Transverse colon (tissue), 4 donors: ENCODE measurements at places on chromosomes 4 and X.
A peak's percentile ranks its signal among the peaks of the same experiment; 100 is the strongest.

DNA sequence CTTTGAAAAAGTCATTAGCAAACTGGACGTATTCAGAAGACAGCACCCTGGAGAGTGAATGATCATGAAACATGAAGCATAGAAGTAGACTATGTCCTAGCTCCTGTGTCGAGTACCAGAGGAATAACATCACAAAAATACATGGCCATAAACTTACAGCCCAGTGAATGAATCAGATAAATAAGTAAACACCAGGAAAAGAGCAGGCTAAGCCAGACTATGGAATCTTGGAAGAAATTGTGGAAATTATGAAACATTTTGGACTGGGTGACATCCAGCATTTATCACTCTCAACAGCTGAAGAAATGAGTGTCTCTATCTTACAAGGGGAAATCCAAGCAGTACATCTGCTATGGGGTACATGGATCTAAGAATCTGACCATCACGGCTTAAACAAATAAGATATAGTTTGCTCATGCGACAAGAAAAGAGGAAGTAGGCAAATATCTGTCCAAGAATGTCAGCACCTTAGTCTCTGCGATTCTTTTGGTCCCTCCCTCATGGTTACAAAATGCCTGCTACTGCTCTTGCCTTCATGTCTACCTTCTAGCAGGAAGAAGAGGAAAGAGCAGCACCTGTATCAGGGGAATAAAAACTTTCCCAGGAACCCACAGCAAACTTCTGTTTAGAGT is 481.5 kb downstream of the BCOR start:
- DNase-seq = no peak

- DNase-seq = peak; percentile 79
These were observed 21.9 kb downstream of the BMP3 start for GRCh38 chr4:81052119-81053068.

DNA sequence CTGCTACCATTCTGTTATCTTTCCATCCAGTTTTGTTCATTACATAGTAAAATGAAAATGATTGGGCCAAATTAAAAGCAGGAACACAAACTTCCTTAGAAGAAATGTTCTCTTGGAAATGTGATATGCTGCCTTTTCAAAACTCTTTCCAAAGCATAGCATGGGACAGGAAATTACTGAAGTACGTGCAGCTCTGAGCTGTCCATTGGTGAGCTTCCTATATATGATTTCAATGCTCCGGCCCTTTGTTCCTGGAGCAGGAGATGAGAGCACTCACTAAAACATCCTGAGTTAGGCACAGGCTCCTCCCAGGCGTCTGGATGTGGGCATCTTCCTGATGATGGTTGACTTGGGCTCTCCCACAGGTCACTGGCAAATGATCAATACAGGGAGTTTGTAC is 33.0 kb upstream of the ANXA3 start:
- no peak for DNase-seq

DNA sequence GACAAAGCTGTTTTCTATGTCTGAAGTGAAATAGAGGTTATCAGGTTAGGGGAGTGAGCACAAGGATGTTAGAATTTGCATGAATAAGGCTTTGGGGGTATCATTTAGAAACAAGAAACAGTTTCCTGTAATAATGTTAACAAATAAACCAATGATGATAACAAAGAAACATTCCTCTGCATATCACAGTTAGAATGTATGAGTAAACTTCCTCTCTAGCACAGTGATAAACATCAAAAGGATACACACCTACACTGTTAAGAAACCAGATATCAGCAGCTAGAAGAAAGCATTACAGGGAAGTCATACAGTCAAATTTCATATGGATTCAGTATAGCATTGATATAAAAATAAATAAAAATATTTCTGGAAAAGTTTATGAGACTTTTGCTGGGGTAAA is 340.0 kb upstream of the MAGEB16 start:
- DNase-seq = no peak

DNA sequence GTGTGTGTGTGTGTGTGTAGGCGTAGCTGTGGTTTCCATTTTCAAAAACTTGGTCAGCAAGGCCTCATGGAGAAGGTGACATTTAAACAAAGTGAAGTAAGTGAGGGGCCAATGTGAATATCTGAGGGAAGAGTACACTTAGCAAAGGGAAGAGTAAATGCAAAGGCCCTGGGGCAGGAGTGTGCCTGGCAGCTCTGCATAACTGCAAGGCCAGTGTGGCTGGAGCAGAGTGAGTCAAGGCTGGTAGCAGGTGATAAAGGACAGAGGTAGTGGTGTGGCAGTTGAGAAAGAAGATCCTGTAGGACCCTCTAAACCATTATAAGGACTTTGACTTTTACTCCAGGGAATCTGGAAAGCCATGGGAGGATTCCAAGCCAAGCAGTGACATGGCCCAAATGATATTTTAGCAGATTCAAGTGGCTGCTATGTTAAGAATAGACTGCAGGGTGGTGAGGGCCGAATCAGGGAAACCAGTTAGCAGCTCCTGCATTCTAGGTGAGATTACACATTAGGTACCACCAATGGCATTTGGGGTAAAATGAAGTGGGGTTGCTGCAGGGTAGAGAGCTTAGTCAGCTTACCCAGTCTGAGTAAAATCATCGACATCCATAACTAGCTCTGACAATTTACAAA is 5.9 kb upstream of the TBC1D1 start:
- no peak for DNase-seq

GRCh38 chrX:88072339-88073030 is 554.9 kb downstream of the KLHL4 start:
- DNase-seq = no peak

GRCh38 chrX:9569876-9570301 is 105.0 kb downstream of the TBL1X start:
- no peak for DNase-seq
